ENCODE measurements at places on chromosomes 16 and 17.
A peak's percentile ranks its signal among the peaks of the same experiment; 100 is the strongest.

GRCh38 chr16:79869304-79870015, 268.9 kb upstream of the MAF start:
- DNase-seq, result no peak

- no peak for DNase-seq
Measured at GRCh38 chr16:88005181-88005581, 53.9 kb downstream of the BANP start.

DNA sequence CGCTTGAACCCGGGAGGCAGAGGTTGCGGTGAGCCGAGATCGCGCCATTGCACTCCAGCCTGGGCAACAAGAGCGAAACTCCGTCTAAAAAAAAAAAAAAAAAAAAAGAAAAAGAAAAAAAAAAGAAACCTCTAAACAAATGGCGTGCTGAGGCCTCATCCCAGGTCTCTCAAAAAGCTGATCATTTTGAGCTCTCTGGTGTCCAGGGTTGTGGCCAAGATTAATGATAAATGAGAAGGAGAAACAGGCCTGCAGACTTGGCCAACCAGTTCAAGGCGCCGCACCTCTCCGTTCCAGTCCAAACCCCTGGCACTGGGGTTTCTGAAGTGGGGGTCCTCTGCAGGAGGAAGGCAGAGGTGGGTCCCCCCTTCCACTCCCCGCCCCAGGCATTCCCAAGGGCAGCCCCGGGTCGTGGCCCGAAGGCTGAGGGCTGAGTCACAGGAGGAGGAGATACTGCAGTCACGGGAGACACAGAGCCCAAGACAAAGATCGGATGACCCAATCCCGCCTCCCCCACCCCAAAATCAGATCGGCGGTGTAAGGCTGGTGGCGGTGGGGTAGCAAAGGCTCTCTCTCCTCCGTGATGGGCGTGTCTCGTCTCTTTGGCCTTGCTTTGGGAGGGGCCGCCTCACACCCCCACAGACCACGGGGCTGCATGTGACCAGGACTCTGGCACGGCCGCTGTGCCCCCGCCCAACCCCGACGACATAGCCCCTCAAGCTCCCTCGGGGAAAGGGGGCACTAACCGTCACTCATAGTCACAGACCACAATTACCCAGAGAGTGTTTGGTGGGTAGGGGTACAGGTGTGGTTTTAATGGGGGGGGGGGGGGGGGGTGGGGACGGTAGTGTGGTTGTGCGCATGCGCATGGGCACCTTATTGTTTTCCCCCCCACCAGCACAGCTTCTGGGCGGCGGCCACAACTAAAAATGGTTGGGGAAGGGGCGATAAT, 1.1 kb downstream of the VAT1 start:
- DNase-seq, result peak; percentile 78

DNA sequence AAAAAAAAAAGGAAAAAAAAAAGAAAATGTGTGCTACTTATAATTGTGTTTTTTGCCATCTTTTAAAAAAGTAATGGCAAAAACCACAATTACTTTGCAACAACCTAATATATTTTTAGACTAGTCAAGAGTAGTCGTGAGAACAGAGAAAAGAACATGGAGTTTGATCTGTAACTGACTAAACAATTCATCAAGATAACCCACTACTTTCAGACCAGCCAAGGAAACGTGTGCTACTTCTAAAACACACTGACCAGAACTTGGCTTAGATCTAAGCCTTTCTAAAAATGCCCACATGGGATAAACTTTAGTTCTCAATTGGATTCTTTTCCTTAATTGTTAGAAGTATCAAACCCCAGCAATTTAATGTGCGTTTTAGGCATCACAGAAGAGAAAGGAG, 616 bp downstream of the PECAM1 start:
- DNase-seq, result no peak

Data from right hindlimb (tissue), 1 donor.